ENCODE measurements at places on chromosomes 13 and 19. TPM values are rescaled to one million over a fixed set of nuclear protein-coding genes. Genes with fewer than 3 reads are reported as not detected.

ZNF433 gene
- total RNA-seq, result 4.2 TPM

IGFL3 gene
- total RNA-seq, result not detected

ARHGEF7 gene
- total RNA-seq, result 99.7 TPM

EDNRB gene
- total RNA-seq, result 13.0 TPM

LTBP4 gene
- 86.6 TPM for total RNA-seq

All from skeletal muscle tissue (tissue), 5 donors.